ENCODE measurements at places on chromosomes 7 and 10.

GRCh38 chr10:62284221-62284620 lies 15.6 kb upstream of the RTKN2 start:
- DNase-seq: no peak

DNA sequence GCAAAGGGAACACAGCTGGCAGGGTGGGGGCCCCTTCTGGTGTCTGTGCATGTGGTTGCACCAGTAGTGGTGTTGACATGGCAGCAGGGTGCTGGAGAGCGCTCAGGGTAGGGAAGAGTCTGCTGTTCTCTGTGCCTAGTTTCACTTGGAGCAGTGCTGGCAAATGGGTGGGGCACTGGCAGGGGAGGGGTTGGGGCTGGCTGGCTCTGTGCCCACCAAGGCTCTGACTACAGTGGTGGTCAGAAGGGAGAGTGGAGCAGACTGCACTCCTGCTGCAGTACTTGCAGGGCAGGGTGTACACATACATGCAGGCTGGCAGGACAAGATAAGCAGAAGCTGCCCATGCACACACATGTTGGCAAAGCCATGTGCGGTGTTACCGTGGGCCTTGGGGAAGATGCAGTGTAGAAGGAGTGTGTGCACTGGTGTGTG lies 18.2 kb downstream of the FAM25A start:
- no peak for DNase-seq

DNA sequence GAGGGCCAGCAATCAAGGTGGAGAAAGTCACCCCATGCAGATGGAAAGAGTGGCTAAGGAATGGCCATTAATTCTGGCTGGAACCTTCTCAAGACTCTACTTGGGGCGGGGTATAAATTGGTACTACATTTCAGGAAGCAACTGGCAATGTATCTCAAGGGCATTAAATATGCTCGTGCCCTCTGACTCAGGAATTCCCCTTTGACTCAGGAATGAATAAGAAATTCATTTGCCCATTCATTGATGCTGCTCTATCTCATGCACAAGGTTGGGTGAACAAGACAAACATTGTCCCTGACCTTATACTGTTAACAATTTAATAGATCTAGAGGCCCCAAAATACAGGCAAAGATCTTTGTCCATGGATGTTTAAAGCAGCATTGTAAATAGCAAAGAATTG lies 188.1 kb downstream of the MYOF start:
- DNase-seq: no peak

DNA sequence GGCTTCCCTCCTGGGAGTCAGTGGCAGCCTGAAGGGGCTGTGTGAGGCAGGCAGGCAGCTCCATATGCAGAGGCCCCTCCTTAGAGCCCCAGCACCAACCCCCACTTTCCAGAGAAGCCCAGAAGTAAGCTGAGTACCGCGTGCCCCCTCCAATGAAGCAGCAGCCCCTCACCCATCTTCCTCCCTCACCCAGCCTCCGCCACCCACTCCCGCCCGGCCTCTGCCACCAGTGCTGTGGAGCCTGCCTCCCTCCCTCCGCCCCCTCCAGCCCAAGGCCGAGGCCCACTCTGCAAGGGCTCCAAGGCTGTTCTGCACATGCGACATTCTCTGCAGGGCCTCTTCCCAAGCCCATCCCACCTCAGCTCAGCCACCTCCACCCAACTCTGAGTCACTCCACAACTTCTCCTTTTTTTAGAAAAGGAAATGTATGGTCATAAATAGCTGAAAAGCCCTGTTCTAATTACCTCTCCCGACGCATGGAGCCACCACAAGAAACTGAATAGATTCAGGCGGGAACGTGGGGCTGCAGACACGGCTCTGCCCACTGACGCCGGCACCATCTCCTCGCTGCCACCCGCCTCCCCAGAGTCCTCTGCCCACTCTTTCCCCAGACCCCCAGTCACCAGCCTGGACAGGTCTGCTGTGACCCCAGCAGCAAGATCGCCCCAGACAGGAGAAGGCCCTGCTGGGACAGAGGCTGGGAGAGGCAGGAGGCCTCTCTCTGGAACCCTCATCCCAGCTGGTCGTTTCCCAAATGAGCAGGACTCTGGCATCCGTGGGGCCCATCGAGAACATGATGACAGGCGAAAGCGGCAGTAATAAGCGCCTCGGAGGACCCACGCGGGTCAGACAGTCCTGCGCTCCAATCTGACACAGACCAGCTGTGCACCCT lies 213.9 kb downstream of the MAD1L1 start:
- no peak for DNase-seq

DNA sequence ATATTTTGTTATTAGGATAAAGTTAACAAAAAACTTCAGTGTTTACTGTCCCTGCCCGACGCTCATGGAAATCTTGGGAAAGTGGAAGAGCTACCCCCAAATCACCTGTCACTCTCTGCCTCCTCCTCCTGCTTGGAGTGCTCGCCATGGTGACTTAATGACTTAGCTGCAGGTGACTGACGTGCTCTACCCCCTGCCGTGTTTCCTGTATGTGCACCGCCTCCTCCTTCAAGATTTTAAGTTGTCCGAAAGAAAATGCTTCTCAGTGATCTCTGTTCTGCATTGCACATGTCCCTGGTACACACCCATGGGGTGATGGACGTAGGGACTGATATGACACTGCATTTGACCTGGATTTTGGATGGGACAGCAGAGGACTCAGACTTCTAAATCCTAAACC lies 338.8 kb upstream of the SHH start:
- no peak for DNase-seq

- no peak for DNase-seq
Observed at GRCh38 chr10:56763090-56763489, 402.0 kb upstream of the ZWINT start.

- DNase-seq: no peak
Observed at GRCh38 chr7:156049366-156049765, 237.1 kb upstream of the SHH start.

DNA sequence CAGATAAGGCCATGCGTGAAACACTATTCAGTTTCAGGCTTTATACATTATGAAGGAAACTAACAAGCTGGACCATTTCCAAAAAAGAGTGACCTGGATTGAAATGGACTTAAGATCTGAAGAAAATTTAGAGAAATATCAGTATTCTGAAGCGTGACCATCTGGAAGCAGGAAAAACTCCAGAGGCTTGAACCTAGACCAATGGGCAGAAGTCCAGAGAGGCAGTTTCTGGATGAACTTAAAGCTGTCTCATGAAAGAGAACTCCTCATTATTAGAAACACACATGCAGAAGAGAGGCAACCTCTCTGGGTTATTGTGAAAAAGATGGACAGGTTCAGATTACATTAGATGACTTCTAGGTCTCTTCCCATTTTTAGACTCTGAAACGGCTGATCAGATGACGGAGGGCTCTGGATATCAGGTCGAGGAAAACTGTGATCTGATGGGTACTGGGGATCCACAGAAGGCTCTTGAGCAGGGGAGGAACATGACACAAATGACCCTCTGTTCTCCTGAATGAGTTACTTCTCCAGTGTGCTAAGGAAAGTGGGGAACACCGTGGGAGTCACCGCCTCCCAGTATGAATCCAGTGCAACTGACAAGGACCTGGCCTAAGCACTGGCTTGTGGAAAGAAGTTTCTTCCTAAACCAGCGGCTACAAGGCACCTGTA lies 116.5 kb downstream of the SPDYE5 start:
- DNase-seq: no peak

- DNase-seq: no peak
Observed at GRCh38 chr10:17865351-17865750, 56.2 kb downstream of the MRC1 start.

DNA sequence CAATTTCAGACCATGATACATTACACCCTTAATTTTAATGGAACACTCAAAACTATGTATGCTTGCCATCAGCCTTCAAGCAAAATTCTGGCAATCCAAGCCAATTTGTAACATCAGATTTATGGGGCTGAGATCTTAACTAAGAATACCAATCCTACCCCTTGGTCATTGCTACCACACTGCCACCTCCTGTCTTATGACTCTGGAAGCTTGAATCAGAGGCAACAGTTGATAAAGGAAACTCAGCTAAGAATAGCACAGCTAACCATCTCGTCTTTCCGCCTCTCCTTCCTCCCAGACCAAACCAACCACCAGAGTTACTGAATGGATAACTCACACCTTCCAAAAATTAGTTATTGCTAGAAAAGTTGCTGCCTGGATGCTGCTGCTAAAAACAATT lies 7.4 kb downstream of the IGF2BP3 start:
- DNase-seq: no peak

- DNase-seq: no peak
Observed at GRCh38 chr7:55533050-55533728, 39.1 kb downstream of the VOPP1 start.

GRCh38 chr7:28812616-28813015 lies 145.5 kb downstream of the TRIL start:
- DNase-seq: no peak

GRCh38 chr7:47757921-47758411 lies 176.1 kb upstream of the TNS3 start:
- no peak for DNase-seq

- no peak for DNase-seq
Observed at GRCh38 chr10:30903397-30904138, 128.1 kb downstream of the ZNF438 start.

GRCh38 chr7:107594961-107595737 lies 15.1 kb downstream of the BCAP29 start:
- no peak for DNase-seq

DNA sequence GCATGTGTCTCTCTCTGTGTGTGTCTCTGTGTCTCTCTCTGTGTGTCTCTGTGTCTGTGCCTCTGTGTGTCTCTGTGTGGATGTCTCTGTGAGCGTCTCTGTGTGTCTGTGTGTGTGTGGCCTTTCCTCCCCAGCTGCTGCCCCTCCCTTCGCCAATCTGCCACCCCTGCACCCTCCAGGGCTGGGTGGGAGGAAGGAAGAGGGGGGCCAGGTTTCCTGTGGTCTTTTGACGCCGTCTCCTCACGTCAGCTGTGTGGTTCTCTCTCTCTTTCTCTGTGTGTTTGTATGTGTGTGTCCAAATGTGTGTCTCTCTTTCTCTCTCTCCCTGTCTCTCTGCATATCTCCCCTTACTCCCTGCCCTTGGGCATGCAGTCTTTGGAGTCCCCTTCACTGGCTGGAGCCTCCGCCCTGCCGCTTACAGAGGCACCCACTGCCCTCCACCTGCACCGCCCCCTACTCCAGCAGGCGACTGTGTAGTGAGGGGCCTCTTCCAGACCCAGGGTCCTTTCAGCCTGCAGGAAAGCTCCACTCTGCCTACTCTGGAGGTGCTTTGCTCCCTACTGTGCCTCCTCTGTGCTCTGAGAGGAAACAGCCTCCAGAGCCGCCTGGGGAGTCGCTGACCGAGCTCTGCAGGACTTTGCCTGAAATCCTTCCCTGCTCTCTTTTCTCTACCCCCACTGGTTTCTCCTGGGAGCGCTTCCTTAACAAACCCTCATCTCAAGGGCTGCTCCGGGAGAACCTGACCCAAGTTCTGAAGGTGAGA lies 44.2 kb upstream of the C10orf71 start:
- DNase-seq: no peak

DNA sequence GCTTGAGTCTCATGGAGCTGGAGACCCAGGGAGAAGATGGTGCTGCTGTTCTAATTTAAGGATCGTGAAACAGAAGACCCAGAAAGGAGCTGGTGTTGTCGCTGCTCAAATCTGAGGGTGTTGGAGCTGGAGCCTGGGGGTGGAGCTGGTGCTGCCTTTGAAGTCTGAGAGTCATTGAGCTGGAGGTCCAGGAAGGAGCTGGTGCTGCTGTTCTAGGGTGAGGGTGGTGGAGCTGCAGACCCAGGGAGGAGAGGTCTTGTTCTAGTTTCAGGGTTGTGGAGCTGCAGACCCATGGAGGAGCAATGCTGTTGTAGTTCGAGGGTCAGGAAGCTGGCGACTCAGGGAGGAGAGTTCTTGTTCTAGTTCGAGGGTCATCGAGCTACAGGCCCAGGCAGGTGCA lies 84.1 kb upstream of the ZNF479 start:
- DNase-seq: no peak

GRCh38 chr10:96097865-96098264 lies 32.2 kb upstream of the ZNF518A start:
- DNase-seq: no peak

DNA sequence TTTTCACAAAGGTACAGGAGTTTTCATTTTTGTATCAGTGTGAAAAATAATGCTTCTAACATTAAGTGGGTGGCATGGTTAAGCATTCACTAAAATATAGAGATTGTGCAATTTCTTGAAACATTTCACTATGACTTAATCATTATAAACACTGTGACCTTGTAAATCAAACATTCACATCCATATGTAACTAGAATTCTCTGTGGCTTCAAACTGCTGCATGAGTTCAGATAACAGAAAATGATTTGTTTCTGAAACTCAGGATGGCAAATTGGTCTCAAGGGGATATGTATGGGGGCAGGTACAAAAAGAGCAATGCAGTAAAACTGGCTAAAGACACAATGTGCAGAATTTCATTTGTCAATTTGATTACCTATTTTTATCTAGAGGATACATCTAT lies 3.8 kb downstream of the FAM133B start:
- DNase-seq: no peak

GRCh38 chr7:117098457-117098856 lies 145.2 kb downstream of the ST7 start:
- DNase-seq: no peak

GRCh38 chr10:76971547-76972170 lies 665.9 kb downstream of the KCNMA1 start:
- DNase-seq: no peak

DNA sequence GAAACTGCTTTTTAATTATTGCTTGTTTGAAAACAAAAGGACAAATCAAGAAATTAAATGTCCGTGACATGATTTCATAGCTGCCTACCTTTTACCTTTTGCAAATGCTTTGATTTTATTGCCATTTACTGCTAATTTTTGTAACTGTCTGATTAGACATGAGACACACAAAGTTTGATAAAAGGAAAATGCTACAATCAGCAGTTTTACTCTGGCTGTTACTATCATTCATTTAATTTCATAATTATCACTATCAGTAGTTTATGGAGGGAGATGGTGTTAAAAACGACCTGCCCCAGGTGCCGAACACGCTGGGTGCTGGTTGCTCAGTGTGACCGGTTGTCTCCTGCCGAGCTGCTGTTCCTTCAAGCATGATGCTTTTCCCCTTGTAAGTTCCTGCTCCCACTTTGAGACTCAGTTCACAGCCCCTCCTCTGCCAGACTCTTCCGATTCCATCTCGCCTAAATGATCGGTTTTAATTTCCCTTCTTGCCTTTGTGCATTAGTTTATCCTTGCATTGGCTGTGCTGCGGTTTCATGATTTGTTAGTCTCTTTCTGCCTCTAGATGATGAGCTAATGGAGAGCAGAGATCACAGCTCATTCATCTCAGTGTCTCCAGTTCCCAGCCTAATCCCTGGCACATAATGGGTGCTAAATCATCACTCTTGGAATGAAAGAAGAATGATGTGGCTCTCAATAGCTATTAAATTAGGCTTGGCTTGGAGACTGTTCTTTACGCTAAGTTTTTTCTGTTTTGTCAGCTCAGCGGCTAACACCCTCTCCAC lies 110.6 kb downstream of the PFKFB3 start:
- DNase-seq: no peak

Data from NCI-H1436 treated with DMSO at 0.1 percent for 48 hours (cell line).